Cardiac fibroblast (primary cell): ENCODE measurements at places on chromosomes 7 and 10.

DNA sequence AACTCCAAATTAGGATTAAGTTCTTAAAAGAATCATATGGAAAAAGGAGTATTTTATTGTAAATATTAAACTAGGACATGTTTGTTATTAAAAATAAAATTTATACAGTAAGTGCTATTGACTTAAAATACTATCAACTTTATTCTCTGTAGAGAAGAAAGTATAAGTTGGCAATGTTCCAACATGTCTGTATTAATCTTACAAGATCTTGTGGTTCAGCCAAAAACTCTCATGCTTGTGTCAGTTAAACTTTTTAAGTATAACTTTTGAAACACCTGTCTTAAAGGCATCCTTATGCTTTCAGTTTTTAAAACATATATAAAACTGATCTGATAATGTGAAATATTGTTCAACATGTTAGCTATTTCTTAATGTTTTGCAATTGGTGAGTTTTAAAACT lies 160.7 kb downstream of the ZEB1 start:
- no peak for DNase-seq

- DNase-seq = no peak
Observed at GRCh38 chr10:131500181-131500580, 188.7 kb upstream of the TCERG1L start.

- no peak for DNase-seq
Observed at GRCh38 chr10:119415536-119416503, 126.7 kb downstream of the RGS10 start.

- DNase-seq = peak; percentile 28
Observed at GRCh38 chr7:90216080-90216674, 4.6 kb downstream of the STEAP2 start.

DNA sequence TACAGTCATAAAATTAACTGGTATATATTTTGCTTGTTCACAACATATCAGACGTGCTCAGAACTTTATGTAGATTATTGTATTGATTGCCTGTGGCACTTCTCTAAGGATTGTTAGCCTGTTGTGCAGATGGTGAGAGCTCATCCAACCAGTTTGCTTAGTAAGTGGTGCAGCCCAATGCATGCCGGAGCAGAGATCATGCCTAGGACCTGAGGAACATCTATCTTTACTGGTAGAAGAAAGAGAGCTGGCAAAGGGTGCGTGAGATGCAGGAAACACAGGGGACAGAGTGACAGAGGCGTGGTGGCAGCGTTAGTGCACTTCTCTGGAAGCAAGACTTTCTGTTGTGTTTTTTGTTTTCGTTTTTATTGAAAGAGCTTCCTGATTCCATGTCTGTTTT lies 35.9 kb downstream of the CCM2 start:
- DNase-seq = no peak

- peak; percentile 5 for DNase-seq
Observed at GRCh38 chr7:133275446-133276095, 22.7 kb downstream of the EXOC4 start.

- no peak for DNase-seq
Observed at GRCh38 chr7:92590711-92591310, 621 bp upstream of the FAM133B start.

DNA sequence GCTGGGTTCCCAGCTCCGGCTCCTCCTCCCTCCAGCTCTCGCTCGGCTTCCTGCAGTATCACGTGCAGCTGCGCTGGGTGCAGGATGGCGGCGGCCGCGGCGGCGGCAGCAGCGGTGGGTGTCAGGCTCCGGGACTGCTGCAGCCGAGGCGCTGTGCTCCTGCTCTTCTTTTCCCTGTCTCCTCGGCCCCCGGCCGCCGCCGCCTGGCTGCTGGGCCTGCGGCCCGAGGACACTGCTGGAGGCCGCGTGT lies at the start of gene CNNM1:
TSS of gene CNNM1 (plus strand) at position 53 of the 250 bp plus-strand sequence. CDS start at position 85, 32 bp downstream.
- DNase-seq = peak; percentile 19
